ENCODE measurements at places on chromosomes 12 and 14. TPM values are rescaled to one million over a fixed set of nuclear protein-coding genes. Genes with fewer than 3 reads are reported as not detected.

The KLRF1 gene
- 0.28 TPM for total RNA-seq

The TAS2R42 gene
- not detected for total RNA-seq

The GALNT6 gene
- total RNA-seq = 2.2 TPM

The SLC7A7 gene
- total RNA-seq = 7.5 TPM

The AREL1 gene
- total RNA-seq = 25.4 TPM

The TEX52 gene
- total RNA-seq = not detected

The BATF gene
- total RNA-seq = not detected
